Renal cortical epithelial cell (primary cell): ENCODE measurements at places on chromosomes 7 and 10.

DNA sequence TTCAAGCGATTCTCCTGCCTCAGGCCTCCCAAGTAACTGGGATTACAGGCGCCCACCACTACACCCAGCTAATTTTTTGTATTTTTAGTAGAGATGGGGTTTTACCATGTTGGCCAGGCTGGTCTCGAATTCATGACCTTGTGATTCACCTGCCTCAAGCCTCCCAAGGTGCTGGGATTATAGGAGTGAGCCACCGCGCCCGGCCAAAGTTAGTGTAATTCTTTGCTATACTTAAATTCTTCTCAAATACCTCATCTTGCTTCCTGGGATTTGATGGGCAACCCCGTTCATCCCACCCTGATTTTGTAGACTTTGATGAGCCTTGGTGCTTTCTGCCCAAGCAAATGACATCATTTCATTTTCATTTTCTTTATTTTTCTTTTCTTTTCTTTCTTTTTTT, 54.5 kb downstream of the PAX2 start:
- DNase-seq, result no peak

DNA sequence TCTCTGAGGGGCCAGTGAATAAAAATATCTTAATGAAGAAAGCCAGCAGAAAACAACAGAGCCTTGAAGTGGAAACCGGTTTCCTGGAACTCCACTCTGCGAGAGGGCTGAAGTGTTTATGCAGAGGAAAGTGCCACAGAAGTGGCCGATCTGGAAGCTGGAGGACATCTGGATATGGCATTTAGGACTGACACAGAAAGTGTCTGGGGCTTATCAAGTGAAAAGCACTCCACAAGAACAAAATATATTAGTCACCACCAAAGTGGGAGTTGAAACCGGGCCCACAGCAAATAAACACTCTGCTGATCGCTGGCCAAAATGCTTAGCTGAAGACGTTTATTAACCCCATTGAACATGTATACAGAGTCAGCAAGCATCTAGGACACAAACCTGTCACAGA, 7.8 kb downstream of the NOD1 start:
- peak; percentile 39 for DNase-seq

DNA sequence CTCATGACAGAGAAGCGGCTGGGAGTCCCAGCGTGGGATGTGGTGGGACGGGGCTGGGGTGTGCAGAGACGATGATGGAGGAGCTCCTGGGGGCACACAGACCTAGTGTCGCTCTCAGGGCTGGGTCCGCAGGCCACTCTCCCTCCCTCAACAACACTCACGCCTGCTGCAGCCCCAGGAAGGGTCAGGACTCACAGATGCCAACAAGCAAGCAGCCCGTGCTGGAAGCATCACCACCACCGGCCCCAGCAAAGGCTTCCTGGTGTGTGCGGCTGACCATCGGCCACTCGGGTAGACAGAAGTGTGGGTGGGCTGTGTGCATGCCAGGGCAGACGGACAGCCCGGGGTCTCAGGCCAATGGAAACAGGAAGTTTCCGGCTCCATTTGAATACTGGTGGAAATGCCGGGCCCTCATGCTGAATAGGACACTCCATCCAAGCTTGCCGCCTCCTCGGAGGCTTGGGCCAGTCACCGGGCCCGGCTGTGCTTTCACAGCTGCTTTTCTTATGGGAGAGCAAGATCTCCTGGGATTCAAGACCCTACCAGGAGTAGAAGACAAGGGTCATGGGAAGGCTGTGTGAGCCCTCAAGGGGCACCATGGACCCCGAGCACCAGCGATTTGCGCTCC, 178.1 kb downstream of the ELFN1 start:
- no peak for DNase-seq

- peak; percentile 98 for DNase-seq
Observed at GRCh38 chr7:131164025-131164925, 163.4 kb upstream of the MKLN1 start.

GRCh38 chr10:87960230-87960629, 96.8 kb downstream of the PTEN start:
- DNase-seq, result peak; percentile 14

- no peak for DNase-seq
Observed at GRCh38 chr10:111474786-111475185, 398.0 kb downstream of the ADRA2A start.

DNA sequence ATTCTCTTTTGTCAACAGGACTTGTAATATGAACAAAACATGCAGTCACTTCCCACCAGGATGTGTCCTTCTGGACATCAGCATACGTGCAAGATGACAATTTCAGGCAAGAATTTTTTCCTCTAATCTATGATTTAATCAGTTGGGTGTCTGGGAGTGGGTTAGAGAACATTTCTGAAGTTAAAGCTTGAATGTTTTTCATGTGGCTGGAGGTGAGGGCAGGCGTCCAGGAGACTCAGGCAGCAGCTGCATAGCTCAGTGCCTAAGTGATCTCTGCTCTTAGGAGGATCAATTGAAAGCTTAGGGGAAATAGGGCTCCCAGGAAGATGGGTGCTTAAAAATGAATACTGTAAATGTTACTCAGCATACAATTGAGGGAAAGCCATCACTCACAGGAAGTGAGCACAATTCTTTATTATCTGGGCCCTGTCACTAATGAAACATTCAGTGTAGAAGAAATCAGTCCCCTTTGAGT, 457.6 kb upstream of the KLF6 start:
- peak; percentile 69 for DNase-seq

DNA sequence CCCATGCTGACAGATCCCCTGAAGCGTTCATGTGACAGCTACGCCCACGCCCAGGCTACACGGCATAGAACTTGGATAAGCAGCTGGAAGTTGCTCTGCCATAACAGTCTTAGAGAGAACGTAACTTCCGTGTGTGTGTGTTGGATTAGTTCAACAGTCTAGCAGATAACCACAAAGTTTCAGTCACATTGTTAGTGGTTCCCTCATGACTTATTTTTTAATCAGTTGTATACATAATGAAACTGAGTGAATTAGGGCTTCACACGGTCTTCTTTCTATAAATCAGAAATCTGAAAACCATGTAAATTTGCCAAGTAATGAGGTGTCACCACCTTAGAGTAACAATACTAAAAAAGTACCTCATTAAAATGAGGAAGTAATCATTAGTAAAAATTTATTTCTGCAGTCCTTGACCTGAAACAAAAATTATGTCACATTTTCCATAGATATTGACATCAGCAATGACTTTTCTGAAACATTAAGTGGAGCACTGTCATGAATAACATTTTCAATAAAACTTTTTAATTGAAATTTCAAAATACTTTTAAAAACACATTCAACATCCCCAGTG, 21.7 kb upstream of the MACC1 start:
- DNase-seq, result peak; percentile 73

- no peak for DNase-seq
Observed at GRCh38 chr7:114952296-114952695, 30.4 kb downstream of the MDFIC start.

- peak; percentile 62 for DNase-seq
Observed at GRCh38 chr10:109987452-109988211, 20.2 kb upstream of the ADD3 start.

DNA sequence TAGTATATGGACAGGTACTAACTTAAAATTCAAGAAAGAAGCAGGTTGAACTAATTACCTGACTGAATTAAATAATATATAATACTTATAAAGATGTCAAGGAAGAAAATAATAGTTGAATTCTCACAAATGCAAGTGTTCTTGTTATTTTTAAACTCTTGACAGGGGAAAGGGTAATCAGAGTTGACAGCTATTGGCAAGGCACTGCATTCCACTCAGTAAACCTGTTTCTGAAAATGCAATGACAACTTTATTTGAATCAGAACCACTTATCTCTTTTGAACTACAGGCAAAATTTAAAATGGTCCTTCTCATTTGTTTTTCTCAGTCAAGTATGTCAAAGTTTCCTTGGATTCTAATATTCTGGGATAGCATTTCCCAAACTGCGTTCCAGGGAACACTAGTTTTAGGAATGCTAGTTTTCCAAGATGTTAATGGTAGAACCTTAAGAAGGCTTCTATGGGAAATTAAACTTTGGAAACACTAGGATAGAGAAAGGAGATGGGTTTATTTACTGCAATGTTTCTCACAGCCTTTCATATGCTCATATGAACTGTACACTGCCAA, 103.7 kb upstream of the LRRN3 start:
- DNase-seq, result no peak
